Calu3 (cell line): ENCODE measurements at places on chromosomes 4 and X. TPM values are rescaled to one million over a fixed set of nuclear protein-coding genes. Genes with fewer than 3 reads are reported as not detected.

PABPC4L gene
- total RNA-seq = not detected in 2 replicates

DNA sequence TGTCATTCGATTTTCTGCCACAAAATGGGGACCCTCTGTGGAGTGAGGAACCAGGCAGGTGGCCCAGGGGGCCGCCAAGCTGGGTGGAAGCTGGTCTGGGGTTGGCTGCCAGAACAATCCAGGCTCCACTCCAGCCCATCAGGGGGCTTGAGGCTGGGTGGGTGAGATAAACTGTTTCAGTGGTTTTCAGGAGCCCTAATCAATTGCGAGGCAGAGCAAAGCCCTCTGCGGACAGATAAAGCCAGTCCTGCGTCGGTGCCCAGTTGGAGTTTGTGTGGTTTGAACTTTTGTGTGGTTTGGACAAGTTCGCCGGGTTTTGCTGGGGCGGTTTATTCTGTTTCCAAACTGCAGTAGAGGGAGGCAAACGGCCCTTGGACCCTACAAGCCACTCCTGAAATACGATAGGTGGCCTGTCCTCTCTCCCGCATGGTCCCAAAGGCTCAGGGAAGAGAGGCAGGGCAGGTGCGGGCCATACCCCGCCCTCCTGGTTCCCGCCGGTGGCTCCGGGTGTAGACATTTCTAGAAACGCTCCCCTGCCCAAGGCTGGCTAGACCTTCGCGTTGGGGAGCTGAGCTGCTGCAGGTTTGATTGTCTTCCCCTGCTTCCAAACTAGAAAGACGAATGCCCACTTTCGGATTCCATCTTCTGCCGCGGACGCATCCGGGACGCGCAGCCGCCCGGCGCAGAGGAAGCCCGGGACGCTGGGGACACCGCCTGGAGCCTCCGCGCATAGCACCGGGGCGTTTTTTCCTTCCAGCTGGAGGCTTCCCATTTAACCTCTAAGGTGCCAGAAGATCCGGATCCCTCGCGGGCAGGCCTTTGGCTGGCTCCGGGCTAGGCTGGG is 169.0 kb upstream of the BCOR start:
- peak; percentile 75 for DNase-seq

DNA sequence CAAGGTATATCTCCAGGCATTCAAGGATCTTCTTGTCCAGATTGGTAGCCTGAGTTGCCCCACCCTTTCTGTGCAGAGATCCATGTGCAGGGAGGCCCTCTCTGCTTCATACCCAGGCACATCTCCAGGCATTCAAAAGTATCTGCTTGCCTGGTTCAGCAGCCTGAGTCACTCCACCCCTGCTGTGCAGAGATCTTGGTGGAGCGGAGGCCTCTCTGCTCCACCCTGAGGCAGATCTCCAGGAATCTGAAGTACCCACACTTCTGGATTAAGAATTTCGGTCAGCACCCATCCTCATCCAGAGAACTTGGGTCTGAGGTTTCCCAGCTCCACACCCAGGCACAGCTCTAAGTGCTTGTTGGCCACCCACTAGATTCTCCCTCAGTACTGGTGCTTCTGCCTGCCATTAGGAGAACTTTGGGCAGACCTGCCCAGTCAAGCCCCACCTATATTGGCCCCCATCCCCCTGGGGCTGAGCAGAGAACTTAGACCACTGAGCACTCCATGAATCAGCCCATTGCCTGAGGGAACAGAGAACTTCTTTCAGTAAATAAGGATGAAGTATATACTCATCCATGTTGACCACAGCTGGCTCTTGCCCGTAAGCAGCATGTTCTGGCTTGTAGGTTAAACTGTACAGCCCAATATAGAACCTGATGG is 199.5 kb upstream of the ZCCHC13 start:
- no peak for DNase-seq

DNA sequence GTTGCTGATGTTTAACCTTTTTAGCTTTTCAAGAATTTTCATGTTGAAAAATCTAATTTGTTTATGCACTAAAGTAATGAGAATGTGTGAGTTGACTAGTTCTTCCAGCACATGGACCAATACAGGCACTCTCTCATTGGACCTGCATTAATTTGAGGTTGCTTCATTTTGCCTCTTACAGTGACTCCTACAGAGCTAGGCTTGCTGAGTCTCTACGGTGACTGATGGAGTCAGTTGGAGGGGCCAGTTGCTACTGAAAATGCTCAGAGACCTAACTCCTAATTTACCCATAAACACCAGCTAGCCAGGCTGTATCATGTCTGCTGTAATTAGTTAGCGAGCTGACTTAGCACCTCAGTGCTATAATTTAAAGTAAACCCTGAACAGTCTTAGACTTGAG is 10.9 kb downstream of the MTHFD2L start:
- DNase-seq = no peak

- no peak for DNase-seq
Observed at GRCh38 chrX:140050906-140051305, 85.6 kb upstream of the CXorf66 start.

DNA sequence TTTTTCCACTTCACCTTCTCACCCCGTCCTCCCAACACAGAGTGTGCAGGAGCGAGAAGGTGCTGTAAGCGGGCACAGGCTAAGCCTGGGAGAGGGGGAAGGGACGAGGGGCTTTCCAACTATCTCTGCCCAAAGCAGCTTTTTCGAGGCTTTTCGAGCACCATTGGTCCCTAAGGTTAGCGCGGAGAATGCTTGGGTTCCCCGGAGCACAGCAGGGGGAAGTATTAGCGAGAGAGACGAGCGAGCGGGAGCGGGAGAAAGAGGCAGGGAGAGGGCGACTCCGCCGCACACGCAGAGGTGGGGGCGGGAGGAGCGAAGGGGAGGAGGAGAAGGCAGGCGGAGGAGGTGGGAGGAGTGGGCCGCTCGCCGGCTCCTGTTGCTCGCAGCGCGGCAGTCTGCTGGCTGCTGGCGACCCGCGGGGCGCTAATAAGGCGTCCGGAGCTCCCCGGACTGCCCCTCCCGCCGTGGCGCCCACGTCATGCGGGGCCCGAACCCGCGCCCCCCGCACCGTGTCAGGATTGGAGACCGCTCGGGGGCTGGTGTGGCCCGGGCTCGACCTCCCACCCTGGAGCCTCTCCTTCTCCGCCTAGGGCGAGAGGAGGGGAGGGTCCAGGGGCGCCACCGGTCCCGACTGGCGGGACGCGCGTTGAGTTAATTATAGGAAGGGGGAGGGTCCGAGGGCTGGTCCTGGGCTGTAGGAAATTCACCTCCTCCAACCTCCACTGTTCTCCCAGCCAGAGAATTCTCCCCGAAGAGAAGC is at the start of gene ADAMTS3:
ADAMTS3 (minus strand) TSS at position 263 of the 760 bp plus-strand sequence. CDS start 459 bp downstream, outside the sequence.
- peak; percentile 12 for DNase-seq

GRCh38 chr4:3510481-3510880 is 21.7 kb downstream of the LRPAP1 start:
- no peak for DNase-seq

GRCh38 chrX:12975670-12975965 is 708 bp downstream of the TMSB4X start:
- DNase-seq = no peak

ZAR1 gene
- total RNA-seq = not detected in 2 replicates

GRCh38 chrX:37812110-37812509 is 32.3 kb downstream of the CYBB start:
- no peak for DNase-seq

GRCh38 chr4:158189422-158189821 is 16.6 kb upstream of the GASK1B start:
- DNase-seq = no peak

UBE2D3 gene
- 235 and 243 TPM in 2 replicates for total RNA-seq

DNA sequence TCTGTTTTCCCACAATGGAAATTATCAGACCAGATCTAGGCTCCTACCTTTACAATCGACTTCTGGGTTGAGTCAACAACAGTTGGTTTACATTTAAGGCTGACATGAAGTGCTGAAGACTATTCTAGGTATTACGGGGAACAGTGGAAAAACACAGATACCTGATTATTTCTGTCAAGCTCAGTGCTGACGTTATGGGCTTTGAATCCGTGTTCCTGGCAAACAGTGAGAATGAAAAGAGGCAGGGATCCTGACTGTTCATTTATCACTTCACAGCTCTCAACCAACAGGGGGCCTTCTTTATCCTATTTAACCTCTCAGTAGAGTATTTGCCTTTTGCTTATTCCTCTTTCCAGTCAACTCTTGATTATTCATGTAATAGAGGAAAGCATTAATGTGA is 43.1 kb downstream of the TMEM164 start:
- DNase-seq = no peak

- DNase-seq = no peak
Observed at GRCh38 chr4:89754531-89754930, 82.4 kb downstream of the SNCA start.

GRCh38 chr4:13261486-13262257 is 222.5 kb downstream of the RAB28 start:
- DNase-seq = no peak

BEND2 gene
- total RNA-seq = not detected in 2 replicates

- DNase-seq = peak; percentile 64
Observed at GRCh38 chrX:49059681-49060085, 884 bp downstream of the CCDC120 start.

GAGE12E gene
- total RNA-seq = not detected in 2 replicates

GRCh38 chrX:124223524-124223923 is 108.9 kb upstream of the TEX13D start:
- DNase-seq = no peak

GCNA gene
- total RNA-seq = 8.1 and 10.2 TPM in 2 replicates

RHOXF2B gene
- total RNA-seq = not detected in 2 replicates

LUZP4 gene
- not detected in 2 replicates for total RNA-seq

DNA sequence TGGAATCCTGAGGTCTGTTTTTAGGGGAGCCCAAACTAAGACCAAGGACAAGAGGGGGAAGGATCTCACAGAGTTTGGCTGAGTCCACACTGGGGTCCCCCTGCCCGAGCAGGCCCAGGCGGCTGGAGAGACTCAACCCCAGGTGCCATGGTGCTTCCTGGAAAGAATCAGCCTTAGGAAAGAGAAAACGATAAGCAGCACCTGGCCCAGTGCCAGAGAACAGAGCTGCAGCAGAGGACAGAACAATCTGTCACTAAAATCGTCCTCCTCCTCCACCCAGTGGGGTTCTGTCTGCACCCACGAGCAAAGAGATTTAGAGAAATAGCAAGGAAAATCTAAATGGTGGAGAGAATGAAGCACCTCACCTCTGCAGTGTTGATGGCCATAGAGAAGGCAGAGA is 470.5 kb downstream of the BCOR start:
- DNase-seq = no peak

FHDC1 gene
- 6.0 and 7.8 TPM in 2 replicates for total RNA-seq

DNA sequence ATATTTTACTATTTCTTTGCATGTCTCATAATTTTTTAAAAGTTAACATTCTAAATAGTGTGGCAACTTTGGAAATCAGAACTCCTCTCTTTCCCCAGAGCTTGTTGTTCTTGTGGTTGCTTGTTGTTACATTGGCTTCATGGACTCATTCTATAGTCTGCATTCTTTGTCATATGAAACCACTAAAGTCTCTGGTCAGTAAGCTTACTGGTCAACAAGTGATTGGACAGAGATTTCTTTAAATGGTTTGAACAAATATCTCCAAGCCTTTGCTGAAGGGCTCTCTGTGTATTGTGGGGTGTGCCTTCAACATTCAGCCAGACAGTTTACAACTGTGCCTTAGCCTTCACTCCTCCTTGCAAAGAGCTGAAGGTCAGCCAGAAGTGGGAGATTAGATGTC is 147.2 kb downstream of the OPHN1 start:
- DNase-seq = no peak

DNA sequence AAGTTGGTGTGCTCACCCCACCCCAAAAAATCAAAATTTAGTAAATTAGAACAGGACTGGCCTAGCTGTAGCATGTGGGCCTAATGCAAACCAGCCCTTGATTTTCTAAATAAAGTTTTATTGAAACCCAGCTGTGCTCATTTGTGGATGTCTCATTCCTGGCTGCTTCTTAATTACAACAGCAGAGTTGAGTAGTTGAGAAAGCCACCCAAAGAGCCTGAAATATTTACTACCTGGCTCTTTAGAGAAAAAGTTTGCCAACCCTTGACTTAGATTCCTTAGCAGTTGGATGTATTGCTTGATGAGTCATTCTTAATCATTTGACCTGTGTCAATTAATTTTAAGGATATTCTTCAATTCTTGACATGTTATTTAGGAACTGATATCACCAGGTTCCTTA is 168.3 kb upstream of the PUDP start:
- DNase-seq = no peak

ITM2A gene
- 17.7 and 25.7 TPM in 2 replicates for total RNA-seq

GAGE12F gene
- total RNA-seq = not detected in 2 replicates
